ENCODE measurements at places on chromosomes 1 and 21.

GRCh38 chr1:204084247-204084772 is 11.4 kb downstream of the SOX13 start:
- no peak for DNase-seq

DNA sequence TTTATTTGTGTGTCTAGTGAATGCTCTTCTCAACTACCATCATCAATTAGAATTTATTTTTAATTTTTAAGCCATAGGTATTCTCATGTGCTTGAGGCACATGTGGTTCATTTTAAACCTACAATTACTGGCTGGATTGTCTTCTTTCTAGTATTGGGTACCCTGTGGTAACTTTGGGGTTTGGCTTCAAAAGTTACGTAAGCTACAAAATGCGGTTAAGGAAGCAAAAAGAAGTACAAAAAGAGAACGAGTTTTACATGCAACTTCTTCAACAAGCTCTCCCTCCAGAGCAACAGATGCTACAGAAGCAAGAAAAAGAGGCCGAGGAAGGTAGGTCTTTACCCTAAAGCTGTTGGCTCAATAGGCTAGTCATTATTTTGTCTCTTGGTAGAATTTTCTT is 25.8 kb downstream of the MACO1 start:
- no peak for DNase-seq

GRCh38 chr1:207103892-207104373 is at the start of gene C4BPA:
C4BPA (plus strand) TSS chr1:207104233; CDS start chr1:207113026, 8,793 bp downstream.
- DNase-seq, result no peak

DNA sequence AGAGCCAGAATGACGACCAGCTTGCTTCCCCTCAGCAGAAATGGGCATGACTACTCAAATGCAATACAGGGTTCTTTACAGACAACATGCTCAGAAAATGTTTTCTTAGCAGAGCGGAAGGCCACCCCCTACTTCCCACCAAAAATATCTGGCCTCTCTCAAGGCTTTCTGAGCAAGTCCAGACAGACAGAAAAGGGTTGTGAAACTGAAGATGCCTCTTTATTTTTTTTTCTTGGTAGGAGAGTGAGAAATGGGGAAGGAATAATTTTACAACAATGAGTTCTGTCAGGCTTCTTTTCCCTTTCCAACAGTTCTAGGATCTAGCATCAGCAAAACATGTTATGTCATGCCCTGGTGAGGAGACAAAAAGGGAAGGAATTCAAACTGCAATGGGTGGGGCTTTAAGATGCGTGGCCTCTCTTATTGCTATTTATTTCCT is 172.0 kb upstream of the CAMK1G start:
- DNase-seq, result no peak

- no peak for DNase-seq
Measured at GRCh38 chr1:44717156-44717555, 13.8 kb downstream of the RNU5D-1 start.
